Mucosa of descending colon (tissue), 3 donors: ENCODE measurements at places on chromosomes 13 and 19. TPM values are rescaled to one million over a fixed set of nuclear protein-coding genes. Genes with fewer than 3 reads are reported as not detected.

DNA sequence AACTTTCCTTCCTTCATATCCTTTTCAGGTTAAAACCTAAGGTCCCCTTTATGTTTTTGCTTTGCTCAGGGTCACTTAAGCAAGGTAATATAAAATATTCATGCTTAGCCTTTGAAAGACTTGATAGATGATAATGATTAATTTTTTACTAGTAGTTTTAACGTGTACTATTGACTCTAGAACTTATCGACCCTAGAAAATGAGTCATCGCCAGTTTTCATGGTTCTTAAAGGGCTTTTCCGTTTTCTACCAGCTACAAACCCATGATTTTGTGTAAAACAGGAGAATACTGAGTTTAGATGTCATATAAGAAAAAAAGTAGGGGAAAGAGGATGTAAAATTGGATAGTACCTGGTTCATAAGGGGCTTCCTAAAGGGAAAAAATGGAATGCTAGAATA lies 75.7 kb downstream of the DHRS12 start:
- DNase-seq = no peak

DNA sequence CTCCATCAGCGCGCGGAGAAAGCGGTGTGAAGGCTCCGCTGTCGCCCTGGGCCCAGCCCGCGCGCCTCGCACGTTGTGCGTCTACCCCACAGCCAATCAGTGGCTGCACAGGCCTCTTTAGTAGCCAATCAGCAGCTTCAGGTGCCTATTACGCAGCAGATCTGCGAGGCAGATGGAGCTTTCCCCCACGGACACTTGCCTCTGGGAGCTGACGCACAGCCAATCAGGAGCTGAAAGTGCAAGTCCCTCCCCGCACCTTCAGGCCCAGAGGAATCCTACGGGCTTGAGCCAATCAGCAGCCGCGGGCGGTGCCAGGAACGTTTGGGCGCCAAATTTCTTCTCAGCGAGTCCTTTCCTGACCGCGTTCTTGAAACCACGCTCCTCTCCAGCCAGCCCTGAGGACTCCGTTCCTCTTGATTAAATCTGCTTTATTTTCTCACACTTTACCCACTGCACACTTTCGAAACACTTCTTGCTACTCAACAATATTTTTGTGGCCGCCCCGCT lies 39.9 kb downstream of the SIGLEC7 start:
- no peak for DNase-seq

DNA sequence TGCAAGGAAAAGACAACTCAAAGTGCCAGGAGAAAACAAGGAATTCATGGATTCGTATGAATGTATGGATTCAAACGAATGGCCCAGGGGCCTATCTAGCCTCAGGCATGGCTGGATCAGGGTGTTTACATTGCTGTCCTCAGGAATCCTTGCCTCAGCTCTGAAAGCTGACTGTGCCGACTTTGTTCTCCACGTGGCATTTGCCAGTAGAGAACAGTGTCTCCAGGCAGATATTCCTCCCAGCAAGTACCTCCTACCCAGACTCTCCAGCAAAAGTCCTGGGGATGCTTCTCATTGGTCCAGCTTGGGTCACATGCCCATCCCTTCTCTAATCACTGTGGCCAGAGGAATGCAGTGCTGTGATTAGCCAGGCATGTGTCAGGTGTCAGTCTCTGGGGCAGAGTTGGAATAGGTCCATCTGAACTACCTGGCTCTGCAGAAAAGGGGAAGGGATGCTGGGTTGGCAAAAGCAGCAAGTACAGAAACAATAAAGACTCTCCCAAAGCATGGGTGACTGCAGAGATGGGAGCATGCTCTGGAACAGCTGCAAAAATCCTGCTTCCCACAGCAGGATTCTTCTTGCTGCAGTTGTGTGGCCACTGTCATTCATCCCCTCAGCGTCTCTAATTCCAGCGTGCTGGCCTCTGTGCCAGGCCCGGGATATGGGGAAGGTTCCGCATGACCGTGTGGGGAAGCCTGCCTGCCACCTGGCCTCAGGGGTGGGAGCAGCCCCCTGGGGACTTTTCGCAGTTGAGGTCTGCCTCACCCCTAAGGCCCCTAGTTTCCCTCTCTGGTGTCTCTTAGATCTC lies 30.0 kb downstream of the CCNE1 start:
- DNase-seq = no peak

DNA sequence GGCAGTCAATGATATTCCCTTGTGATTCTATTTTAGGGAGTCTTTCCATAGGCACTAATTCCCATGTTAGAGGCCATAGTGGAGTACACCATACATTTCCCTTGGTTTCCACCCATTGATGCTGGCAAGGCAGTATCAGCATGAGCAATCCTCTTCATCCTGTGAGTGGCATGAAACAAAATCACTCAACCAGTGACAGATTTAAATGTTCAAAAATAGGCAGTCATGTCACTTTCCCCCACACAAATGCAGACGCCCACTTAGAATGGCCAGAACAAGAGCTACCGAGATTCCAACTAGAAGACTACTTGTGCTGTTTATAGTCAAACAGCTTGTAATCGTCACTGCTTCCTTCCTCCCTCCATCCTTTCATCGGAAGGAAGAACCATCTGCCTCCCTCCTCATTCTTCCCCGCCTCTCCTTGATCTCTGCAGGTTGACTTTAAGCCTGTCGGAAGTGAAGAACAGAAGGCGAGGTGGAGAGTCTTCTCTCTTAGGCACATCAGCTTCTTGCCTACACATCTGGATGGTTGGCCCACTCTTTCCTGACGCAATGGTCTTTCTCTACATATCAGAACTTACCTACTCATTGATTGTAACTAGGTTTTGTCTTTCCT lies 22.6 kb downstream of the RASL11A start:
- no peak for DNase-seq

GRCh38 chr13:110344320-110344719 lies 37.2 kb downstream of the COL4A2 start:
- no peak for DNase-seq

GRCh38 chr13:103022336-103022735 lies 43.9 kb downstream of the SLC10A2 start:
- DNase-seq = no peak

GRCh38 chr13:43783820-43784219 lies 3.0 kb downstream of the ENOX1 start:
- no peak for DNase-seq

CGB5 gene
- total RNA-seq = not detected

C3 gene
- total RNA-seq = 42.2 TPM

NLRP12 gene
- total RNA-seq = 0.19 TPM

MAST1 gene
- total RNA-seq = 4.1 TPM

KL gene
- total RNA-seq = 0.63 TPM
